ENCODE measurements at places on chromosomes 12 and 14.

GRCh38 chr12:49673446-49674317, 33.5 kb downstream of the FMNL3 start:
- DNase-seq = peak; percentile 59

GRCh38 chr12:23359975-23360701, 589.3 kb downstream of the SOX5 start:
- DNase-seq = no peak

DNA sequence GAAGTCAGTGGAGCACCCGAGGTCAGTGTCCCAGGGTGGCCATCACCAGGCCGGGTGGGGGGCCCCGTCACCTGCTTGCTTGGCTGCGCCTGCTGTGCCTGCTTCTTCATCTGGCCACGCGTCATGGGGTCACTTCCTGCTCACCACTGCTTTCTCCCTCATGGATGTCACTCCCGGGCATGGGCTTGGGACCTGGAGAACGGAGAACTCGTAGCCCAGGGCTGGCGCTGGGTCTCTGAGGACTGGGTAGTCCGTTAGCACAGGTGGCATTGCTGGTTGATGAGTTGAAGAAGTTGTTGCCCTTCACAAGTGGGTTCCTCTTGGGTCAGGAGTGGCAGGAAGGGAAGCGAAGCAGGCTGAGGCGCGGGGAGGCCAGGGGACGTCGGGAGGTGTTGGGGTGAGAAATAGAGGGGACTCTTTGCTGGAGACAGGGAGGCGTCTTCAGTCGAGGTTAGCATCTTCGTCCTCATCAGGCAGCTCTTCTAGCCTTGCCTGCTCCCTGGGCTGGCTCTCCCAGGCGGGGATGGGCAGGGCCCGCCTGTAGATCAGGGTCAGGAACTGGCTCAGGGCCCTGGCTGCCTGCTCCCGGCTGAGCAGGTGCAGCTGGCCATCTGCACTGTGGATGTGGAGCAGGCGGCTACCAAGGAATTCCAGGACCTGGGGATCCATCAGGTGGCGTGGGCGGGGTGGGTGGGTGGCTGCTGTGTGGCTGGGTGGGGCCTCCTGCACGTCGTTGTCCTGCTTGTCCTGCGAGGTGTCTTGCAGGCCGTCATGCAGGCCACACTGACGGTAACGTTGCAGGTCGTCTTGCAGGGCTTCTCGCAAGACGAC, 23.0 kb downstream of the RTL1 start:
- no peak for DNase-seq

DNA sequence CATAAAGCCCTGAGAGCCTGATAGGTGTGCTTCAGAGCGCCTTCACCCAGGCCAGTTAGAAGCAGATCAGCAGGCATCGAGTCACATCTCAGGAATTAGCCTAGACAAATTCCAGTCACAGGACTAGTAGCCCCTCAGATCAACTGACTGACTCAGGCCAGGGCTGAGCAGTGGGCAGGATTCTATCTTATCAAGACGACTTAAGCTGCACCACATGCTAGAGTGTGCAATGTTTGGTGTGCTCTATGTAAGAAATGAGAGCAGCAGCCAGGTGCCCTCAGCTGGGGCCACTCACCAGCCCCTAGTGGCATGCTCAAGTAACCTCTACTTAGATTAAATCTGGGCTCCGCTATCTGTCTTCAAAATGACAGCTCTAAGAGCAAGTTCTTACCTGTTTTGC, 19.7 kb upstream of the NGB start:
- no peak for DNase-seq

- no peak for DNase-seq
Measured at GRCh38 chr14:73945159-73945670, 4.7 kb downstream of the FAM161B start.

GRCh38 chr14:23319746-23320583, 1.3 kb upstream of the PABPN1 start:
- no peak for DNase-seq

GRCh38 chr14:68373847-68374444, 418.9 kb downstream of the ZFP36L1 start:
- DNase-seq = no peak

GRCh38 chr12:62834406-62834805, 100.5 kb downstream of the PPM1H start:
- DNase-seq = no peak
